ENCODE measurements at places on chromosomes 7 and 10.
A peak's percentile ranks its signal among the peaks of the same experiment; 100 is the strongest.

GRCh38 chr7:7054252-7054830 is 128.0 kb upstream of the C1GALT1 start:
- DNase-seq = no peak

DNA sequence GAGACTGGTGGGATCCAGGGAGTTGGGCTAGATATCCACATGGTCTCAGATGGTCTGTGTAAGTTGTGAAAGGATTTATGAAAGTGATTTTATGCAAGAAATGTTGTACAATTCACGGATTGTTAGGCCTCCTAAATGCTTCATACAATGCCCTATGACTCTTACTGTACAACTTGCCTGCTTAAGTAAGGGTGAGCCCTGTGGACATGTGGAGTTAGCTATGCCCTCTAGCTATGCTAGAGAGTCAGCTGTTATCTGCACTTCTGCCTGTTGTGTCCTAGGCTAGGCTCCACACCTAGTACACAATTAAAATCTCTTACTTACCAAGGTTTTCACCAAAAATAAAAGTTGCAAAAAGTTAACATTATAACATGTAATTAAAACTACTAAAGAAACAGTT is 1.7 kb upstream of the CFAP43 start:
- DNase-seq = no peak

- DNase-seq = no peak
These were observed 105.9 kb downstream of the AASS start for GRCh38 chr7:122038134-122038533.

- no peak for DNase-seq
These were observed 43.2 kb upstream of the ATRNL1 start for GRCh38 chr10:115049960-115050359.

- no peak for DNase-seq
These were observed 119.6 kb downstream of the TES start for GRCh38 chr7:116329686-116330503.

DNA sequence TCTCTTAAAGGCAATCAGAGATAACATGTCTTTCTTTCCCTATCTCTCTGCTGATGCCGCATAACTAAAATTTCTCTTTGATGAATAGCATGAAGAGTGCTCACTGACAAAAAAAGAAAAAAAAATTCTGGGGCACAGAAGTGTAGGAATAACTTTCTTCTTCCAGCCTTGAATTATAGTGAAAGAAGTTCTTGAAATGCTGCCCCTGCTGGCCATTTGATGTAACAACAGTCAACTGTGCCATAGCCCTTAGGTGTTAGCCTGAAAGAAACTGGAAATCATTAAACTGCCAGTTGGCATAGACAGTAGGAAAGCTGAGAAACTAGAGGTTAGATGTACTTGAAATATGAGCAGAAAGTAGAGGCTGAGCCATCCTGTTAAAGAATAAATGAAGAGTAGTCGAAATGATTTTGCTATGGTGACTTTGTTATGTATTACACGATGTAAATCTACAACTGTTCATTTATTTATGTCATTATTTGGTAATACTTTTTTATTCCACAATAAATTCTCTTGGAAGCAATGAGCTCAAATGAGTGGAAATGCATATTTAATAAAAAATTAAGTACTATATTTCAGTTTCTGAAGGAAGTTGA is 48.3 kb upstream of the FAM171A1 start:
- DNase-seq = peak; percentile 23

DNA sequence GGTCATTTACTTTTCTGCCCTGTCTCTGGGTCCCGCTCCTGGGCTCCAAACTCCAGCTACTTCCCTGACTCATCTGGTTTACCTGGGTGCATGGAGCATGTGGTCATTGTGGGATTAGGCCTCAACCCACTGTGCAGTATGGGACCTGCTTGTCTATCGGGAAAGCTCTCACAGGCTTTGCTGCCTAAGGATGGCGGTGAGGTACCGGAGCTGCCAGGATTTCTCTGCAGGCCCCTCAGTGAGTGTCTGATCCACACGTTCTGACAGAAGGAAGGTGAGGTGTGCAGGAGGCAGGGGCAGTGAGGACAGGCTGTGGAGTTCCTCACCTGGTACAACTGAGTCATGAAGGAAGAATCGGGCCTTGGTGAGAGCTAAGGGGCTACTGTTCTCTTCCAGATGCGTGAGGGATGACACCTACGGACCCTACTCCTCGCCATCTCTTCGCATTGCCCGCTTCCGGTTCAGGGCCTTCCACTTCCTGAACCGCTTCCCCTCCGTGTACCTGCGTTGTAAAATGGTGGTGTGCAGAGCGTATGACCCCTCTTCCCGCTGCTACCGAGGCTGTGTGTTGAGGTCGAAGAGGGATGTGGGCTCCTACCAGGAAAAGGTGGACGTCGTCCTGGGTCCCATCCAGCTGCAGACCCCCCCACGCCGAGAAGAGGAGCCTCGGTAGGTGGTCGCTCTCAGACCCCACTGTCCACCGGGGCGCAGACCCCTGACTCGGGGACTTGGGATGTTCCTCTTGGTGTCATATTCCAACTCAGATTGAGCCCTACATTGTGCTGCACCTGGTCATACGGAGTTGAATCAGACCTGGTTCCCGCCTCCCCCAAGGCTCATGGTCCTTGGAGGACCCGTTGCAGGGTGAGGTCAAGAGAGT is 56.7 kb downstream of the C10orf120 start:
- no peak for DNase-seq

GRCh38 chr10:25175527-25176420 is 973 bp downstream of the GPR158 start:
- no peak for DNase-seq

- DNase-seq = no peak
These were observed 2.4 kb upstream of the DENND10 start for GRCh38 chr10:119101366-119102098.

DNA sequence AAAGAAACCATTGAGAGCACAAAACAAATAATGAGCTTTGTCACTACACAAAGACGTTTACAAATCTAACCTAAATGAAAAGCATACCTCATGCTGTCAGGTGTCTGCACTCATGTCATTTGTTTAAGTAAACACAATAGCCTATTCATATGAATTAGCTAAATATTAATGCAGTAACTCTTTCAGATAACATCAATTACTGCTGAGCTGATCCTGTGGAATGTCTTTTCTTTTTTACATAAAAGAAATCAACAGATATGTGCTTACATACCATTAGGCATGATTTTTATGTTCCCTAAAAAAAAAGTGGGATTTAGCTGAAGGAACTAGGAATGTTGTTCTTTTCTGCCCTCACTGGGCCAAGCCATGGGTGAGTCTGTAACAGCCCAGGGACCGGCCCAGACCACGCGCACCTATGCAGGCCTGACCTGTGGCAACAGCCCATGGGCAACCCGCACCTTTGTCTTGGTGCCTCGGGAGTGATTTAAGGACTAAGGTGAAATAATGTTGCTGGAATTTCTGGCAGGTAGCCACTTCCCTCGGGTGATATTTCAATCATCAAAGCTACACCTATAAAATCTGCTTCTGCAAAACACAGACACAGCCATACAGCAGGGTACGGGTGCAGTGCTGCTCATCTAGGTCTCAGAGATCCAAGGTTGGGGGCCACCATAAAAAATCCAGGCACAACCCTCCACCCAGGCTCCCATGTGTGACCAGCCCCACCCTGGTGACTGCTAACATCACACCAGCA is 44.6 kb downstream of the FGFR2 start:
- no peak for DNase-seq

DNA sequence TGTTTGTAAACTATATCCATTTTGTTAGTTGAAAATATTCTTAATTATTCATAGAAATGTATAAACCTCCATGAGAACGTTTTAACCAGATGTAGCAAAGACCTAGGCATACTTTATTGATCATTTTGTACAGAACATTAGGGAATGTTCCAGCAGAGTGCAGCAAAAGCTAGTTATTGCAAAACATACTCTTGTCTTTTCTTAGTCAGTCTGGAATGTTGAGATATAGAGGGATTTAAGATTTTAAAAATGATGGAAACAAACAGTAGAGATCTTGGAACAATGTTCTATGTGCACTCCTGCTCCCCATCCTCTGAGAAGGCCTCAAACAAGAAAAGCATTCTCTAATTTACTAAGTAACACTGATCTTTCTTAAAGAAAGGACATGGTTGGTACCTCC is 292.1 kb downstream of the BBS9 start:
- DNase-seq = no peak

DNA sequence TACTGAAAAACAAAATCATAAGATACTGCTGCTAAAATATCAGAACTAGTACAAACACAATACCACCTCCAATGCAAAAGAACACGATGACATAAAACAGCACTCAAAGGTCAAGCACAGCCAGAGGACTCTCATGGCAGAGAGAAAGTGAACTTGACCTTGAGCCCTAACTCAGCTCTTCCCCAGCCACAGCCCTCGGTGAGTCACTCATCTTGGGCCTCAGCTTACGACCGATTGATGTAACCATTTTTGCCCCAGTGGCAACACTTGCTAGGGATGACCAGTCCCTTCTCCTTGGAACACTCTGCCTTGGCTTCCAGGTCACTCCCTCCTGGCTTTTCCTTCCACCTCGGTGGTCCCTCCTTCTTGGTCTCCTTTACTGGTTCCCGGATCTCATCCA is 77.8 kb downstream of the JAZF1 start:
- DNase-seq = no peak

DNA sequence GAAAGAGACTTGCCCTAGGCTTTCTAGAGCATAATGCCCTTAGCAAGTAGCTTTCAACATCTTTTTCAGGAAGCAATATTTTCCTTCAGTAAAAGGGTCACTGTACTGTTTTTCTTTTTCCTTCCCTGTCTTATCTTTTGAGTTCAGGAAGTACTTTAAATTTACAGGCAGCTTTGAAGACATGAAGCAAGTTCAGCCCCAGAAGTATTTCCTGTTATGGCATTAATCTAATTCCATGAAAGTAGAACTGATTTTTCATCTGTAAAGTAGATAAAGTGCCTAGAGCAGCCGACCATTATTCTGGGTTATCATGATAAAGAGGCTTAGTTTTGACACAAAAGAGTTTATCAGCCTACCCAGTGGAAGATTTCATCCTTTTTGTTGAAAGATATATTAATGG is 288.2 kb downstream of the ADK start:
- DNase-seq = no peak

DNA sequence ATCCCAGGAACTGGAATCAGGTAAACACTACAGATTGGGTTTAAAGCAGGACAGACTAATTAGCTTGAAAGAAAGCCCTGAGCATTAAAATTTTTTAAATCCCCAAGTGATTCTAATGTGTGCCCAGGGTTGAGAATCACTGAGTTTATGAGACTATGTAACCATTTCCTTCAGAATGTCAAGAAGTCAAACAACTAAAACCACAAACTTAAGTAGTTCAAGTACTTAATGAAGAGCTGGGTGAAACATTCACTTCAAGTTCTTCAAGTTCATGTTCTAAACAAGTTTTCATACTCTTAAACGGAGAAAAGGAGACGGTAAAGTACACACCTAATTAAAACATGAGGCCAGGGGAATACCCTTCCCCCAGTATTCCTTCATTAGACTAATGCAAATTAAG is 28.2 kb upstream of the TLL2 start:
- DNase-seq = no peak

GRCh38 chr7:136874393-136875032 is 6.1 kb downstream of the CHRM2 start:
- peak; percentile 5 for DNase-seq

DNA sequence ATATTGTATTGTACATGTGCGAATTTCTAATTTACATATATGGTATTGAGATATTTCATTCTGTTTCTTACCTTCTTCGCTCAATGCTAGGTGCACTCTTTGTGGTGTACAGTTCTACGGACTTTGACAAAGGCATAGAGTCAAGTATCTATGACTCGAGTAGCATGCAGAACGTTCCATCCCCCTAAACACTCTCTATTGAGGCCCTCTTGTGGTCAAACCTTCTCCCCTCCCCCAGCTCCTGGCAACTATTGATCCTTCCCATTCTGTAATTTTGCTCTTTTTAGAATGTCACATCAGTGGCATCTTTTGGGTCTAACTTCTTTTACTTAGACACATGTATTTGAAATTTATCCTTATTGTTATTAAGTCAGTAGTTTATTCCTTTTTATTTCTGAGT is 30.7 kb upstream of the GDF10 start:
- DNase-seq = no peak

DNA sequence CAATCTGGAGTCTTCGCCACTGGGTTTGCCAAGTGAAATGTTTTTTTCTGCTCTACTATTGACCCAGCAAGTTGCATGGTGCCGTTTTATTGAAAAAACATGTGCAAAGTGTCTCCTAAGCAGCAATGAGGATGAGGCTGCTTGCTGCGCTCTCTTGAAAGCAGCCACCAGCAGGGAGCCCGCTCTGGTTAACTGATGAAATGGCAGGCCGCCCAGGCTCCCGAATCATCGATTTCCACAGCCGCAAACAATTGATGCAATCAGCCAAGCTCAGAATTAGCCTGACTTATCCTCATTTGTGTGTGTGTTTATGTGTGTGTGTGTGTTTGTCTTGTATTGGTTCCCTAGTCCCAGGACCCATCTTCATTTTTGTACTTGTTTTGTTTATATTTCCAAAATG is 22.2 kb upstream of the LYZL1 start:
- peak; percentile 21 for DNase-seq

GRCh38 chr10:43972976-43973647 is 324.4 kb upstream of the ZNF32 start:
- DNase-seq = no peak

DNA sequence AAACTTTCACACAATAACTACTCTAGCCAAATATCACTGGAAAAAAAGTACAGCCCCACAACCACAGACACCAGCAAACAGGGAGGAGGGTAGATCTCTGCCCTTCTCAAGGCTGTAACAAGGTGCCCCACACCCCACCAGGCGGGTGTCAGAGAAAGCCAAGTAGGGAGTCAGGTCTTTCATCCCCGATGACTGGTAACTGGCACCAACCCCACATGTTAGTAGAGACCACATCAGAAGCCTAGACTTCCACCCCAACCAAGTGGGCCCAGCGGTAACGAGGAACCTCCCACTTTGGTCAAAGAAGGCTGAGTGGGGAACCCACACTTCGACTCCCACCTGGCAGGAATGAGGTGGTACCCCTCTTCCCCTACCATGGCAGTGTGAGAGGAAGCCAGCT is 16.4 kb upstream of the RUFY2 start:
- no peak for DNase-seq

DNA sequence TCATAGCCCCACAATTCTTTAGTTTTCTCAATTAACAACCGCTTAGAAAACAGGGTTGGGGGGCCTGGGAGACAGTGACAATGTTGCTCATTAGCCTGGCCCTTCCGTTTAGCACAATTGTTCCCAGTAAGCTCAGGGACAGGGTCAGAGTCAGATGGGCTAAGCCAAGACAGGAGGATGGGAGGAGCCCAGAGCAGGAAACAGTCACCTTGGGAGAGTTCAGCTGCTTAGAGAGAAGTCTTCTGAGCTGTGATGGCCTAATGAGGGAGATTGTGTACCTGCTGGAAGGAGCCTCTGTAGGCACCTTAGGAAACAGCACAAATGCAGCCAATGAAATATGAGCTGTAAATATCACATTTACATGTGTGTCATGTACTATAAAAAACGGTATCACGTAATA is 35.9 kb downstream of the SVOPL start:
- no peak for DNase-seq

GRCh38 chr7:35019801-35020200 is 17.5 kb downstream of the DPY19L1 start:
- DNase-seq = no peak

- DNase-seq = no peak
These were observed 134.3 kb upstream of the MDFIC start for GRCh38 chr7:114787556-114787955.

Measured in putamen (tissue), 1 donor.